ENCODE measurements at places on chromosomes 5 and 9.
A peak's percentile ranks its signal among the peaks of the same experiment; 100 is the strongest.

- DNase-seq: no peak
Measured at GRCh38 chr5:107485184-107485583, 185.6 kb downstream of the EFNA5 start.

GRCh38 chr9:33637881-33638280 is 113.8 kb downstream of the ANKRD18B start:
- no peak for DNase-seq

DNA sequence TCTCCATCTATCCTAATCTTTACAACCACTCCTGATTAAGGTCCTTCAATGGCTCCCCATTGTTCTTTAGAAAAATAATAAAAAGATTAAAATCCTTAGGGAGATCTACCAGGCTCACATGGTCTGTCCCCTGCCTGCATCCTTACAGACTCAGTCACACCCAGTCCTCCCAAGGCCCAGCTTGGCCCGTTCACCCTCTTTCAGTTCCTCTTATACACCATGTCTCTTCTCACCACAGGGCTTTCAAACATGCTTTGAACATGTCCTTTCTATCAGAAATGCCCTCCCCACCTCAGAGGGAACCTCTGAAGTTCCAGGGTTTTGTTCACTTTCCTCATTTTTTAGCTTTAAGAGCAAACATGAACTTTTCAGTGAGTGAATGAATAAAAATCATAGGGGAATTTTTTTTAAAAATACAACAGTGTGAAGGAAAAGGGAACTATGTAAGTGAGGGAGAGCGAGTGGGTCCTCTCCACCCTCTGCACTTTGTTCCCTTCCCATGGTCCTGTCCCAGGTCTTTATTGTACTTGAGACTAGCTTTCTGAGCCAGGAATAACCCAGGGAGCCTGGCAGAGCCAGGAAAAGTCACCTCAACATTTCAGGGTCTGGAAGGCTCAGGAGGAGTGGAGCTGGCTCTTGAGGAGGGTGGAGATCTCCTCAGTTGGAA is 55.3 kb downstream of the TRPC7 start:
- DNase-seq: no peak

GRCh38 chr5:55440188-55440646 is 94.5 kb downstream of the PLPP1 start:
- no peak for DNase-seq

DNA sequence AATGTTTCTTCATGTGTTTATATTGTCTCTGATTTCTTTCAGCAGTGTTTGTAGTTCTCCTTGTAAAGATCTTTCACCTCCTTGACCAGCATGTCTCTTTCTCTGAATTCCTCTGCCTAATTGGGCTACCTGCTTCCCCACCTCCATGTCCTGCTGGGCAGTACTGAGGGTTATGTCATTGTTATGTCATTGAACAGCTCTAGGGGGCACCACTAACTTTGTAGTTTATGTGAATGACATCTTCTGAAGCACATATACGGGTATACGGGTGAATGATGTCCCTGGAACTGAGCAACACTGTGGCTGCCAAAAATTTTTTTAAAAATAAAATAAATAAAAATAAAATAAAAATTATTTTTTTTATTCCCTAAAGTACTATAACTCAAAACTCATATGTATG is 16.9 kb upstream of the SNCAIP start:
- no peak for DNase-seq

DNA sequence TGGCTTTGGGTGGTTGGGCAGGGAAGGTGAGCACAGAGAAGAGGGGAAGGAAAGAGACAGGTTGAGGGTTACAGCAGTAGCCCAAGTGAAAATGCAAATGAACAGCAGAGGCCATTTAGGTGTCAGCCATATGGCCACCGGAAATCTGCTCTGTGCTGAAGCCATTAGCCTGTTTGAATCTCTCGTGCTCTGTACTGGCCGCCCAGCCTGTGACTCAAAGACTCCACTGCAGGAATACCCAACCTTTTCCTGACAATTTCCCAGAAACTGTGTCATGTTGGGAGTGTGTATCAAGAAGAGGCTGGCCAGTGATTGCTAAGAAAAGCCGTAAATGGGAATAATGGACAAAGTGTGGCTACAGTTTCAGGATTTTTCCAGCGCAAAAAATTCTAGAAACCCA is 35.9 kb upstream of the RAI14 start:
- DNase-seq: no peak

GRCh38 chr5:178668579-178668978 is 41.7 kb upstream of the CLK4 start:
- DNase-seq: no peak

DNA sequence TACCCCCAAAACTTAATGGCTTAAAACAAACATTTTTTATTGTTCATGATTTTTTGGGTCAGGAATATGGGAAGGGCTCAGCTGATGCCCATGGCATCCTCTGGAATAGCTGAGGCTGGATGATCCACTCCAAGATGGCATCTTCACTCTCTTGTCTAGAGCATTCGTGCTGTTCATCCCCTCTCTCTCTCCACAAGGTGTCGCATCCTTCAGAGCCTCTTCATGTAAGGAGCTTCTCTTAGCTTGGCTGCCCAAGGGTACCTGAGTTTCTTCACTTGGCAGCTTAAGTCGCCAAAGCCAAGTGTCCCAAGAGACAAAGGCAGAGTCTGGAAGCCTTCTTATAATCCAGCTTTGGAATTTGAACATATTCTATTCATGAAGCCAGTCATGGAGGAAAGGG is 294.7 kb downstream of the CHSY3 start:
- peak; percentile 2 for DNase-seq

DNA sequence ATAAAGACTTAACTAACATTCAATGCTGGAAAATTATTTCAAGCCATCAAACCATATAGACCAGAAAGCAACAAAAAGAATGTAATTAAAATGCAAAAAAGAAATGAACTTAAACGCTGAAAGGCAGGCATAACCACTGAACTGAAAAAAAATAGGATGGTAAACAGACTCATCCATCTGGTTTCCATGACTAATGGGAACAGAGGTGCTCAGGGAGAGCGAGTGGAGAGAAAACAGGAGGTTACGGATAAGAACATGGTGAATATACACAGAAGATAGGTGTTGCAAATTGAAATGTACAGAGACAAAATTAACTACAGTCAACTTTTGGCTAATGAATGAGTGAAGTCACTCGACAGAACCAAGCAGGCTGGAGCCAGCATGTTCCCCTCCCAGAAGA is 43.5 kb upstream of the RNF38 start:
- DNase-seq: no peak

DNA sequence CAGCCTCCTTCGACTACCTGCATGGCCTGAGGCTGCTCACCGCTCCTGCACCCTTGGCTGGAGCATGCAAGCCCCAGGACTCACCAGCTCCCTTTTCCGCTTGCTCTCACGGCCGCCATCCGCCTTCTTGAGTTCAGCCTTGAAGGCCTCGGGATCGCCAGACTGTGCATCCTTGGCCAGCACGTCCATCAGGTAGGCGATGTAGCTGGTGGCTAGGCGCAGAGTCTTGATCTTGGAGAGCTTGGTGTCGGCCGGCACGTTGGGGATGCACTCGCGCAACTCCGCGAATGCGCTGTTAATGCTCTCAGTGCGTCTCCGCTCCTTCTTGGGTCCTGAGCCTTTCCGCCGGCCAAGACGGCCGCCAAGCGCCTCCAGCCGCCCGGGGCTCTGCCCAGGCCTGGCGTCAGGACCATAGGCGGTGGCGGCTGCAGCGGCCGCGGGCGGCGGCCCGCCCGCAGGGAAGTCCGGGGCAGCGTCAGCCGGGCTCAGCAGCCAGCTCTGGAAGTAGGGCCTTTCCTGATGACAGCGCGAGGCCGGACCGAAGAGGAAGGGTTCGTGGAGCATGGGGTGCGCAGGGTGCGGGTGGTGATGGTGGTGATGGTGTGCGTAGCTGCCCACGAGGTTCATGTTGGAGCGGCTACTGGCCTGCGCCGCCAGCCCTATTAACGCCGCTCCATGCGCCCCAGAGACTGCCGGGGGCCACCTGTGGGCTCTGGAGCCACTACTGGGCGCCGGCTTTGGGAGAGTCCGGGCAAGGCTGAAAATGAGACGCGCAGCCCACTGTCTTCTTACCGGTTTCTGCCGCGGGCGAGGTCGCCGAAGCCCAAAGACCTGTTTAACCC is 424 bp downstream of the HAND1 start:
- peak; percentile 22 for DNase-seq

GRCh38 chr9:136882109-136882946 is 4.0 kb upstream of the TRAF2 start:
- no peak for DNase-seq
